ENCODE measurements at places on chromosomes 5 and 9.

- DNase-seq: no peak
Observed at GRCh38 chr5:54524082-54524481, 6.5 kb downstream of the SNX18 start.

DNA sequence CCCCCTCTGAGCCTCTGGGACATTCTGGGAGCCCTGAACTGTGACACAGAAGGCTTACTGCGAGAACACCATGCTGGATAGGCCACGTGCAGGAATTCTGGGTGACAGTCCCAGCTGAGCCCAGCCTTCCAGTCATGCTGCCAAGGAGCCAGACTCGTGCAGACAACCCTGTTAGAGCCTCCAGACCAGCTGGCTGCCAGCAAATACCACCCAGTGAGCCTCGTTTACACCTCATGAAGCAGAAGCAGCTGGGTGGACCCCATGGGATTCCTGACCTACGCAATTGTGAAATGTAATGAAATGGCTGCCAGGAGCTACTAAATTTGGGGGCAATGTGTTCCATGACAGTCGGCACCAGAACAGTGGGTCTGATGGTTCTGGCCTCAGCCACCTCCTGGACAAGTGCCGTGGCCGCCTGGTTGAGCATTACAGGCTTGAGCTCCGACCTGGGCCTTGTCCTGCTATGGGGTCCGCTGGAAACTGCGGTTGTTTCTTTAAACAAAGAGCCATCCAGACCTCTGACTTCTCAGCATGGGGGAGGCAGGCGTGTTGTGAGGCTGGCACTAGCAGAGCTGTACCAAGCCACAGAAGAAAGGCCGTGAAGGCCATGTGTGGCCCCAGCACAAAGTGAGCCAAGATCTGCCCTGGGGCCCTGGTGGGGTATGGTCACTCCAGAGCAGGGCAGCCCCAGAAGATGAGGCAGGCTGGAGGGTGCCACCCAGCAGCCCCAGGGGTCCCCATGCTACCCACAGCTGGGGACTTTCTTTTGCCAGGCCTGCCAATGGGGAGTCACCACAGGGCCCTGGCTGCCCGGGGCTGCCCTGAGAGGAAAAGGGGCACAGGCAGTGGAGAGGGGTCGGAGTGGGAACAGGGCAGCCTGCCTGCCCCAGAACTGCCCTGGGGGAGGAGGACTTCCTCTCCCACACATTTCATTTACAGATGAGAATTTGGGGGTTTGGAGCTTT, 19.3 kb upstream of the RXRA start:
- DNase-seq: no peak

- DNase-seq: no peak
Observed at GRCh38 chr5:173010547-173011464, 27.2 kb downstream of the ATP6V0E1 start.

GRCh38 chr9:133140174-133140505, 19.1 kb upstream of the RALGDS start:
- no peak for DNase-seq

GRCh38 chr5:8317335-8317734, 448.4 kb downstream of the MTRR start:
- DNase-seq: no peak

- no peak for DNase-seq
Observed at GRCh38 chr5:81884871-81885270, 87.0 kb upstream of the ATG10 start.

GRCh38 chr5:14165375-14166106, 22.4 kb downstream of the TRIO start:
- DNase-seq: peak; percentile 48

DNA sequence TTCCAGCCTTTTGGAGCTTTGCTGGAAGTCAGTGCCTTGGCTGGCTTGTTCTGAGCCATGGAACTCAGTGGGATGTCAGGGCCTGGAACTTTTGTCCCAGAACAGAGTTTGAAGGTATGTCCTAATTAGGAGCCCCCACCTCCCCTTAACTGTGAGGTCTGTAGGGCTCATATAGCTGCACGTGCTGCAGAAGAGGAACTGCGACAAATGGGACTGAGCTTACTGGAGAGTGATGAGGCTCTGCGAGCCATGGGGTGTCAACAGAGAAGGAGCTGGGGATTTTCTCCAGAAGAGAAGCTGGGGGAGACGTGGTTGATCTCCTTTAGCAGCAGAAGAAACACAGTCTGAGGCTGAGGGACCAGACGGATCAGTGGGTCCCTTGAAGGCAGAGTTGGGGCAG, 10.9 kb downstream of the TMEM8B start:
- no peak for DNase-seq

- no peak for DNase-seq
Observed at GRCh38 chr5:42390115-42390514, 33.1 kb upstream of the GHR start.

GRCh38 chr5:27473307-27474046, 435.1 kb upstream of the CDH9 start:
- DNase-seq: no peak

- DNase-seq: peak; percentile 80
Observed at GRCh38 chr9:84773022-84773421, 103.5 kb downstream of the NTRK2 start.

- no peak for DNase-seq
Observed at GRCh38 chr5:142078221-142078620, 30.4 kb upstream of the NDFIP1 start.

GRCh38 chr9:89455356-89455824, 42.5 kb downstream of the SEMA4D start:
- no peak for DNase-seq

- DNase-seq: no peak
Observed at GRCh38 chr9:109213285-109214121, 46.5 kb upstream of the FRRS1L start.

- peak; percentile 32 for DNase-seq
Observed at GRCh38 chr5:33832404-33833236, 59.2 kb downstream of the ADAMTS12 start.

DNA sequence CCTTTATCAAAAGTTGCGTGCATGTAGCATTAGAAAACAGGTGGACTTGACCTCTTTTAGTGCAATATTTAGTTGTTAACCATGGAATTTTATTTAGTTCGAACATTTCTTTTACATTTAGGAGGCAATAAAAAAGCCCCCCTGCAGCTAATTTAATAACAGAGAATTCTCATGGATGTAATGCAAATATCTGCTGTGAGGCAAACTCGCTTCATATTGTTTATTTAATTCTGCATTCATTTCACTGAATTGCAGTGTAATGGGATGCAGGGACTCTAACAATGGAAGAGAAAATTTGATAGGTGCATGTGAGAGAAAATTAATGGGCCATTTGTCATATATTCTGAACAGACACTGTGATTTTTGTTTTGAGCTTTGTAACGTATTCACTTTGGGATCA, 205.1 kb upstream of the CHD1 start:
- DNase-seq: no peak

DNA sequence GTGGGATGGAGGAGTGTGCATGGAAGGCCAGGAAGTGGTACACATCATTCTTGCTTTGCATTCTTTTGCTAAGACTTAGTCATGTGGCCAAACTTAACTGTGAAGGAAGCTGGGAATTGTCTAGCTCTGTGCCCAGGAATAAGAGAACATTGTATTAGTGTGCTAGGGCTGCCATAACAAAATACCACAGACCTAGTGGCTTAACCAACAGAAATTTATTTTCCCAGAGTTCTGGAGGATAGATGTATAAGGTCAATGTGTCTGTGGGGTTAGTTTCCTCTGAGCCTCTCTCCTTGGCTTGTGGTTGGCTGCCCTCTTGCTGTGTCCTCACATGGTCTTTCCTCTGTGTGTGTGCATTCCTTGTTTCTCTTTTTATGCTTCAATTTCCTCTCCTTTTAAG, 32.4 kb downstream of the NNT start:
- DNase-seq: peak; percentile 3

DNA sequence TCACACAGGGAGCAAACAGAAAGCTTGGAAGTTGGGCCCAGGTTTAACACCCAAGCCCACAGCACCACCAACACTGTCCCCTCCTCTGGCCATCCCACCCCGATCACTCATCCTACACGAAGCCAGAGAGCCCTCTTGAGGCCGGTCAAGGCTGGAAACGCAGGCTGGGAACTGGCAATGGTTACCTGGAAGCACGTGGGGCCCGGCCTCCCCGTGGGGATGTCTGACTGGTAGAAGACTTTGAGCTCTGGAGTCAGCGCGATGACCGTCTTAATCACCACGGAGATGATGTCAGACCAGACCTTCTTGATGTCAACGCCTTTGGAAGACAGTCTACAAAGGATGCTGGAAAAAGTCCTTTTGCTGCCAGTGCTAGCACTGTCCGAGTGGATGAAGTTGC, 104.1 kb downstream of the TTLL11 start:
- DNase-seq: no peak

DNA sequence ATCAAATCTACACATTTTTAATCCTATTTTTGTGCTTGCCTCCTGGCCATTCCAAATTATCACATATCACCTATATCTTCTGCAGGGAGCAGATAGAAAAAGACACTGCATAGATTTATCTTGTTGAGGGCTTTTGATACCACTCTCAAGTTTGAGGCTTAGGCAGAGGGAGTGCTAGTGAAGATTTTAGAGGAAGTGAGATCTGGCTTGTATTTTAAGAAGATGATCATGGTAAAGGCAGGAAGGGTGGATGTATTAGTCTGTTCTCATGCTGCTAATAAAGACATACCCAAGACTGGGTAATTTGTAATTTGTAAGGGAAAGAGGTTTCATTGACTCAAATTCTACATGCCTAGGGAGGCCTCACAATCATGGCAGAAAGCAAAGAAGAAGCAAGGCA, 220.9 kb upstream of the TUT7 start:
- no peak for DNase-seq

- no peak for DNase-seq
Observed at GRCh38 chr5:173028811-173029327, 27.3 kb upstream of the CREBRF start.

- peak; percentile 4 for DNase-seq
Observed at GRCh38 chr5:136212252-136212721, 19.3 kb upstream of the SMIM32 start.

DNA sequence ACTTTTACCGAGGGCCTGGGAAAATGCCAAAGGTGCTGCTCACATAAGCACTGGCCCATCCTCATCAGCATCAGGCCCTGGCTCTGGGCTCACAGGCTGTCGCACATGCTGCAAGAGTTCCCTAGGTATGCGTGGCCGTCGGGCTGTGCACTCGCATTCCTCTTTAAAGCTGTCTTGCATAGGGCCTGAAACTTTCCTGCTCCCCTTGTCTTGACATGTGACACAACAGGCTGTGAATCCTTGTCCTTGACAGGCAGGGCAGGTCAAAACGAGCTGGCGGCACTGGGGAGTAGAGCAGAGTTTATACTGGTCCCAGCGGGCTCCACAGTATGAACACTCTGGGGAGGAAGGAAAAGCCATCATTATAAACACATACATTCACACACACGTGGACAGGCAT, 30.7 kb downstream of the TSTD2 start:
- DNase-seq: no peak

DNA sequence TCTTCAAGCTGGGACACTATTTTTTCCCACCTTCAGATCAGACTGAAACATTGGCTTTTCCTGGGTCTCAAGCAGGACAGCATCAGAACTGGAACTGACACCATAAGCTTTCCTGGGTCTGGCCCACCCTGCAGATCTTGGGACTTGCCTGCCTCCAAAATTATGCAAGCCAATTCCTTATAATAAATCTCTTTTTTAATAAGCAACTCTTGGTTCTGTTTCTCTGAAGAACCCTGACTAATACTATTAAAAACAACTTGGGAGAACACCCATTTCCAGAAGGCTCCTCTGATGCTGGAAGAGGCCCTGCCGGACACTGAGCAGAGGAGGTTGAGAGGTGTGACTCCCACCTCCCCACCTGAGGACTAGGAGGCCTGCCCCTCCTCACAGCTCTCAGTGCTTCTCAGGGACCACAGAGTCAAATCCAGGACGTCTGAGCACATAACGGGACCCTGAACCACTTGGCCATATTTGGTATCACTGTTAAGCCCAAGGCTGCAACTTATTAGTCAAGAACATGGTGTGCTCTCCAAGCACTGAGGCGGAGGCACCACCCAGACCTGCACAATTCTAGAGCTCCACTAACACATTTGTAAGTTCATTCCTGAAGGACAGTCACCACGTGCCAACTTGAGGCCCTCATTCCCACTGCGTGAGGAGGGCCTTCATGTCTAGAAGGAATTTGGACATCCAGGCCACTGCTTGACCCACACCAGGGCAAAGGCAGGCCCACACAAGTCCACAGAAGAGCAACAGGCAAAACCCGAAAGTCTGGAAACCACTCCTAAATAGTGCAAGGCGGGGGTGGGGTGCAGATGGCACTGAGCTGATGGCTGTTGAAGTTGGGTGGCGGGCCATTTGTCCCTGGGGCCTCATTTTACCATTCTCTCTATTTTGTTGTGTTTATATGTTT, 9.5 kb downstream of the SHC3 start:
- DNase-seq: no peak

DNA sequence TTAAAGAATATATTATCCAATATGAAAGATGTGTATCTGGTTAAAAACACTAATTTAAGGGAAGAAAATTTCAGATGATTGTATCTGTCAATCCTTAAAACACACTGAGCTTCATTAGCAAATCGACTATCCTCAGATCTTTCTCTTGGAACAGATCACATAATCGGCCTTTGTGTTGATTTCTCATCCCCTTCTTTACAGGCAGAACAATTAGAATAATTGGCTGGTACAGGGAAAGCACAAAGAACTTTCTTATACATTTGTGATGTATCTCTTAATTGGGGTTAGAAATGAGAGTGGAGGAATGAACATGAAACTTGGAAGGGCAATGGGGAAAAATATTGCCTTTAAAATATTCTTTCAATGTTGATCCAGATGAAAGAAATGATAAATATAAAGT, 662.1 kb downstream of the TLE4 start:
- DNase-seq: no peak

DNA sequence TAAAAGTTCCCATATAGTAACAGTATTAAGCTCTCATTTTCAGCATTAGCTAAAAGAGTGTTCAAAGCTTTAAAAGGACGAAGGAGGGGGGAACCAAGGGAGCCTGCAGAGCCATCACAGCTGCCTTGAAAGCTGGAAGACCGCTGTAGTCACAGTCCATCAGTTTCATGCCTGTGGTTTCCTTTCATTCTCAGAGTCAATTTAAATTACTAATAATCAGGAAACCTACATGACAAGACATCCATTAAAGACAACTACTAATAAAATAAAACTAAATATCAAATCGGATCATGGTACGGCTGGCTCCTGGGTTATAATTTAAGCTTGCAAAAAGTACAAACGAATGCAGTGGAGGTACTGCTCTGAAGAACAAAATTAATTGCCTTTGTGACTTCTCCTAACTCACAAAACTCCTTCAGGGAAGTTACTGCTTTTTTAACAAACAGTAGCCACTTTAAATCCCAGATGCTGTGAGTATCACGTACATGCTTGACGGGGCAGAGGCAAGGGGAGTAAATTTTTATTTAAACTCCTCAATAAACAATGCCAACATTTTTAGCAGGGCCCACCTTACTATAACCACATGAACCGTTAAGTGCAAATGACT, 213.5 kb downstream of the DENND1A start:
- no peak for DNase-seq

All from HFFc6 (cell line).